T-helper 17 cell (primary cell): ENCODE measurements at places on chromosomes 16 and 17.

DNA sequence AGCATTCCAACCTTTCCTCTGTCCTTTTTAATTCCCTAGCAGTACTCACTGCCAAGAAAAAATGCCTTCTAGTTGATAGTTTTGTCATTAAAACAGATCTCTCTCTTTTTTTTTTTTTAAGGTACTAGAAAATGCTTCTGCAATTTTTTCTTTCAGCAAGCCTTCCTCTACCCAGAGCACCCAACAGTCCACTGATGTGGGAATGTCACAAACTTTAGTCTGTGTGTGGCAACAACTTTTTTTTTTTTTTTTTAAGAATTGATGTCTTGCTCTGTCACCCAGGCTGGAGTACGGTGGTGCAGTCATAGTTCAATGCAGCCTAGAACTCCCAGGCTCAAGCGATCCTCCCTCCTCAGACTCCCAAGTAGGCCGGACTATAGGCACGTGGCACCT is 34.7 kb downstream of the CDRT15 start:
- no peak for DNase-seq

DNA sequence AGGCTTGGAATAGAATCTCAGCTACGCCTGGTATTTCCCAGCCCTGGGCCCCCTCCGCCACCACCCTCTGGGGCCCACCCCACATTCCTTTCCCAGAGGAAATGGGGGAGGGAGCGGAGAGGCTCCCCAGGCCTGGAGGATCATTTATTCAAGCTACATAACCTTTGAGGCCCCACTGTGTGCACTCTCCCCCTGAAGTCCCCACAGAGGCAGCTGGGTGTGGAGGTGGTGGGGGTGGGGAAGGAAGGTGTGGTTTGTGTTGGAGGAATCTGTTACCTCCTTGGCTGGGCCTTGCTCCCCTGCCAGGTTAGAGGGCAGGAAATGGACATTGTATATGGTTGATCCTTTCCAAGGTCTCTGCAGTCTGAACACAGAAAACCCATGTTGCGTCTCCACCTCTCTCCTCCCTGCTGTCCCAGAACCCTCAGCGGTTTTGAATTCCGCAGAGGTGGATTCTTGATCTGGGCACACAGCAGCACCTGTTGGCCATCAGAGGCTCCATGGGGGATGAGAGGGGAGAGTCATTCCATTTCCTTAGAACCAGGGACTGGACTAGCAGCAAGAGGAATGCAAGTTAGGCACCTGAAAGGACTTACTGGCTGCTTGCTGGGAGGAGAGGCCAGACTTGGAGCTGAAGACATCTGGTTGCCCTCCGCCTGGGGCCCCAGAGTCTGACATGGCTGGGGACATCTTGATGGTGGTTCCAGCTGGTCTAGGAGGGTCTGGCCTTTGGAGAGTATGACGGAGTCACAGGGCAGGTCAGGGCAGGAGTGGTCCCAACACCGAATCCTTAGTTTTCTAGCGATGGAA is 23.0 kb downstream of the ARHGAP23 start:
- no peak for DNase-seq

- DNase-seq: no peak
Observed at GRCh38 chr17:37828651-37829124, 83.8 kb upstream of the HNF1B start.

DNA sequence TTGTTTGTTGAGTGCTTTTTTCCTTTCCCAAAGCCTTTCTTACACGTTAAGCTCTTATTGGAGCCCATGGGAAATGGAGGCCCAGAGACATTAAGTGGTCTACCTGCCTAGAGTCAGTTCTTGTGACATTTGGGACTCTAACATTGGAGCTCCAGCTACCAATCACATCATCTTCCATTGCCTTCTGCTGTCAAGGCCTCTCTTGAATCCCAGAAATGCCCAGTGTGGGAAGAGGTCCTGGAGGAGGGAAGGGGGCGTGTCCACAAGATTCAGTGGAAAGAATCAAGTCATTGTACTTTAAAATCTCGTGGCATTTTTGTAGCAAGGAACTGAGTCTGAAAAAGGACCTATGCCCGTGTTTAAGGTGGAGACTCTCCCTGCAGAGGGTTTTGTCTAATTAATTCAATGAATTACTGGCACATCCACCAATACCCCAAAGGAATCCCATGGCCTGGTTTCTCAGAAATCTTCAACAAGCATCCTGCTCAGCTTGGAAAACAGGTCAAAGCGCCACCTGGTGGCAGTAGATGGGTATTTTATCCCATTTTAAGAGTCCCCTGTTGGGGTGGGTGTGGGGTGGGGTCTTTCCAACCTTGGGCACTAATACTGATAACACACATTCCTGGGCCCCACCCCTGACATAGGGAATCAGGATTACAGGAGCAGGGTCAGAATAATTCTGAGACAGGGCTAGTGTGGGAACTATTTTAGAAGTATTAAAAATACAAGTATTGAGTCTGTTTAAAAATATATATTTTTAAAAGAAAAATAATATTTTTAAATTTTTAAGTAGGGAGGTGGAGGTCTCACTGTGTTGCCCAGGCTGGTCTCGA is 24.6 kb downstream of the GPT2 start:
- DNase-seq: peak; percentile 46

GRCh38 chr16:67542464-67542863 is 13.8 kb downstream of the RIPOR1 start:
- peak; percentile 55 for DNase-seq

DNA sequence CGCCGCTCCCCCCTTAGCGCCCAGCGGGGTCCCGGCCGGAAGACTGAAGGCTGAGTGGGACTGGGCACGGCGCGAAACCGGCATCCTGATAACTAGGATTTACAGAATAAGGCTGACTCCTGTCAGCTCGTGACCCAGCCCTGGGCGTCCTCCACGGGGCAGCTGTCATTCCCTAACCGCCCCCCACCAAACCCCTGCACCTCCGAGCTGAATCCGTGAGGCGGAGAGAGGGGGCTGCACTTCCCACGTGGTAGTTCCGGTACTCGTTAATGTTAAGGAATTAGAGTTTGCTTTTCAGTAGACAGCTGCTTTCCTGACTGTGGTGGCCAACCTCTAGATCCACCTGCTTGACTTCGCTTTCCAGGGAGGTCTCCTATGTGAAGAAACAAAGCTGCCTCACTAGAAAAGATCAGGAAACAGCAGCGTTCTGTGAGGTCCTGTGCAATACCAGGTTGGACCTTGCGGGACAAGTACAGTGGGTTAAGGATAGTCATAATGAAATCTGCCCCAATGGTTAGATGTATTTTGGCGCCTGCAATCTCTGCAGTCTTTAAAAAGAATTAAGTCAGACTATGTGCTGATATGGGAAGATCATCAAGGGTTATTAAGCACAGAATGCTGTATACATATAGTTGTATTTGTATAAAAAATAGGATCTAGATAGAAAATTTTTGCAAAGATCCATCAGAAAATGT is 1.1 kb upstream of the WBP2 start:
- peak; percentile 21 for DNase-seq

DNA sequence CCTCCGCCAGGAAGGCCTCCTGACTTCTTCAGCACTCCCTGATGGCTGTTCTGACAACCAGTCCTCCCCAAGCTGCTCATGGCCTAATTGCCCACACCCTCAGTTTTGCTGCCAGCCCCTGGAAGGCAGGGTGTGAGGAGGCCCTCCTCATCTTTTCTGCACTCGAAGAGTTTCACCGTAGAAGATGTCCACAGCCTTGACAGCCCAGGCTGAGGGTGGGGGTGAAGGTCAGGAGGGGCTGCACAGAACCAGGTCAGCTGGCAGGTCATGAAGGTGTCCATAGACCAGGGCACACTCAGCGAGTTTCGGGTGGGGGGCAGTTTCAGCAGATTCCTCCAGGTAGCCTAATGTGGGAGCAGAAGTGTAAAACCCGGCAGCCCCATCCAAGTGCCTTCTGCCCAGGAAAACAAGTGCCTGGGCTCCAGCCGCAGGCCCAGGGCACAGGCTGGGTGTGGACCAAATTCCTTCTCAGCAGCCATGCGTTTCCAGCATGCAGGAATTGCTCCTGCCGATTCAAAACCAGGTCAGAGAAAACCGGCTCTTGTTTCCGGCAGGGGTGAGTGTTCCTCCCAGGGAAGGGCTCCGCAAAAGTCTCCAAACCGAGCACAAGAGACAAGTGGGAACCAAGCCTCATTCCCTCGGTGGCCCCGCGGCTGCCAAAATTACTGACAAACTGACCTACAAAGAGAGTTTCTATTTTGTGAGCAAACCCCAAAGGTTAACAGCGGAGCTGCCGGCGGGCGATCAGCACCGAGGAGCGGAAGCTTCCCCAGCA is 228.8 kb downstream of the C16orf78 start:
- no peak for DNase-seq

DNA sequence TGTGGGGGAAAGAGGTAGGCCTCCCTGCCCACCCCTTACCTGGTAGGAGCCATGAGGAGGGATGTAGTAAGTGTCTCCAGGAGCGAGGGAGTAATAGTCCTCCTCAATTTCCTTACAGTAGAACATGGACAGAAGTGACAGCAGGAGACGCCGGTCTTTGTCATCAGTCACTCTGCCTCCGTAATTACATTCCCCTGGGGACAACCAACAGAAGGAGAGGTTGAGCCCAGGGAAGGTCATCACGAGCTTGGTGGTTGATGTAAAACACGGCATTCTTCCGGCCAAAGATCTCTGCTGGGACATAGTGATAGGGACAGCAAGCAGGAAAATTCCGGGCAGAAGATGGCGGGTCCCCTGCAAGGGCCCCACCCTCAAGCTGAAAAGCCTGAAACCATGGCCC is 47.9 kb downstream of the LYRM1 start:
- no peak for DNase-seq

DNA sequence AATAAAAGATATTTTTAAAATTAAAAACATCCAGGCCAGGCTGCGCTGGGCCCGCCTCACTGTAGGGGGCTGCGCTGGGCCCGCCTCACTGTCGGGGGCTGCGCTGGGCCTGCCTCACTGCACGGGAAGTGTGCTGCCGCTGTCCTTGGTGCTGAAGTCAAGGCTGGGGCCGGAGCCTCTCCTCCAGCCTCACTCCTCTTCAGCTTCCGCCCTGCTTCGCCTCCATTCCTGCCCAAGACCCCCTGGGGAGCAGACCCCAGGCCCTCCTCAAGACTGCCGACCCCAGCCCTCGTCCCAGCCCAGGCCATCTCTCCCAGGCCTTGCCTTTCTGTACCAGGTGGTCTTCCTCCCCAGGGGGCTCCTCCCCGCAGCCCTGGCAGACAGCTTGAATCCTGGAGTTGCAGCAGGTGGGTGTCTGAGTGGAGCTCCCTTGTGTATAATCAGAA is 26.2 kb downstream of the ENDOV start:
- peak; percentile 29 for DNase-seq

GRCh38 chr17:82029391-82029790 is 2.1 kb upstream of the RAC3 start:
- no peak for DNase-seq

GRCh38 chr17:8855477-8856204 is 11.8 kb downstream of the PIK3R6 start:
- DNase-seq: no peak

DNA sequence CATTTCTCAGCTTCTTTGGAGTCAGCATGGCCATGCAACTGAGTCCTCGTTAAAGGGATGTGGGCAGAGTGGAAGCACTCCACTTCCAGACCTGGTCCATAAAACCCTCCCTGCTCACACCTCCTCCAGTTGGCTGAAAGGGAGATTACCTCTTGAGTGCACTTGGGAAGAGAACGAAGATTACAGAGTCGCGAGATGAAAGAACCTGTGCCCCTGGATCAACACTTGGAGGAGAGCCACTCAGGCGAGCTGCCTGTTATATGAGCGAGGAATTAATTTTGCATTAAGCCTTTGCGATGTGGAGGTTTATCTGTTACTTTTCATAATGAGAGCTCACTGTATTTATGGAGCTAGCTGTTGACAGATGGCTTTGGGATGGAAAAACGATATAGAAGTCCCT is 147.9 kb downstream of the MAF start:
- no peak for DNase-seq

GRCh38 chr16:3129137-3130131 is 5.4 kb upstream of the ZNF213 start:
- DNase-seq: peak; percentile 66

- no peak for DNase-seq
Observed at GRCh38 chr17:32912218-32912897, 15.6 kb upstream of the TMEM98 start.

DNA sequence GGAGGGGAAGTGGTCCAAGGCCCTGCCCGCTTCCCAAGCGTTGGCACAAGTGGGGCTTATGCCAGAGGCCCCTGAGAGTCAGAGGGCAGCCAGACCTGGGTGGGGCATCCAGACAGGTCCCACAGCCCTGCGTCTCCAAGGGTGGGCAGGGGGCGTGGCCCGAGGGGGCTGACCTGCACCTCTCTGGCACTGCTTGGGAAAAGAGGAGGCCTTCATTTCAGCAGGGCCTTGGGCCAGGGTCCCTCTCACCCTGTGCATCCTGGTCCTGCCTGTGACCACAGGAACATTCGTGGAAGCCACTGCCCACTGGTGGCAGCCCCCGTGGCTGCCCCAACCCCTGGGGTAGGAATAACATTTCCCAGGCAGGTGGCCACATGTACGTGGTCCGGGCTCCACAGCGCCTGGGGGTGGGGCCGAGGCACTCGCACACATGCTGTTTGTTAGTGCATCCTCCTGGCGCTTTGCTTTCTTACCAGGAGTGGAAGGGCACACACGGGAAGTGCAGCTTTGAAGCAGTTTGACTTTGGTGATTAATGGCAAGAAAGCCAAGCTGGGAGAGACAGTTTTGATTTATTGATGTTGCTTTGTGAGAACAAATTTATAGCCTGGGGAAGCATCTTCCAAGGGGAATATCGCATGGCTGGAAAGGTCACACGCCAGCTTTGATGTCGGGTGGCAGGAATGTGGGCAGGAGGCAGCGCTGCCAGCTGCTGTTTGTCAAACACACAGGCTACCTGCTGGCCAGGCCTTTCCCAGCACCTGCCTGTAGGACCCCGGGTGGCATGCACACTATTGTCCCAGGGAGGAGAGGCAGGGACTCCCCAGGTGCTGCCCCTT is 4.3 kb downstream of the CENPX start:
- no peak for DNase-seq

GRCh38 chr16:50224286-50224685 is 42.1 kb upstream of the ADCY7 start:
- no peak for DNase-seq

DNA sequence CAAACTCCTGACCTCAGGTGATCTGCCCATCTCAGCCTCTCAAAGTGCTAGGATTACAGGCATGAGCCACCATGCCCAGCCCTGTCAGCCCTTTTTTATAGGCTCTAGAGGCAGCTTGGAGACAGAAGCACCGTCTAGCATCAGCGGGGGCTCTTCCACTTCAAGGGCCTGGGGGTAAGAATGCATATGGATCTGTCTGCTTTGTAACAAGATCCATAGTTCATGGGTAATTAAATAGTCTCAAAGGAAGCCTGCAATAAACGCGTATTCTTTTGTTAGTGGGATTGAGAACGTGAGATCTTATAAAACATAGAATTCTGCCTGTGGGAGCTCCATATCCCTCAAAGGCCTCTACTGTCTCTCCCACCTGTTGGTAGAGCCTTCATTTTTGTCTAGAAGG is 142.1 kb downstream of the SHISA6 start:
- DNase-seq: no peak

- no peak for DNase-seq
Observed at GRCh38 chr16:53865494-53865863, 161.5 kb downstream of the FTO start.

DNA sequence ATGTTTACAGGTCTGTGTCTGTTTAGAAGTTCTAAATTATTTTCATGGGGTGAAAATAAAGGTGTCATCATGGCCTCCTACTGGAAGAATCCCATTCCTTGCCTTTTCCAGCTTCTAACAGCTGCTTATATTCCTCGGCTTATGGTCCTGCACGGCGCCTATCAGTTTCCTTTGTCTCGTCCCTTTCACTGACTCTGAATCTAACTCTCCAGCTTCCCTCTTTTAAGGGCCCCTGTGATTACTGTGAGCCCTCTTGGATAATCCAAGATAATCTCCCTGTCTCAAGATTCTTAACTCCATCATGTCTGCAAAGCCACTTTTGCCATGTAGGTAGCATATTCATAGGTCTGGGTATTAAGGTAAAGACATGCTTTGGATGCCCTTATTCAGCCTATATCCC is 441.0 kb upstream of the ERCC4 start:
- DNase-seq: no peak
